SW480 (cell line): ENCODE measurements at places on chromosomes 7 and 10.
A peak's percentile ranks its signal among the peaks of the same experiment; 100 is the strongest.

- DNase-seq, result no peak
These were observed 103.8 kb upstream of the CCNY start for GRCh38 chr10:35232527-35232926.

- DNase-seq, result peak; percentile 48
These were observed 150.9 kb downstream of the UBE2H start for GRCh38 chr7:129801882-129802281.

GRCh38 chr10:70562036-70562755 lies 40.3 kb downstream of the PRF1 start:
- DNase-seq, result no peak

GRCh38 chr7:137454767-137455166 lies 111.2 kb upstream of the PTN start:
- no peak for DNase-seq

DNA sequence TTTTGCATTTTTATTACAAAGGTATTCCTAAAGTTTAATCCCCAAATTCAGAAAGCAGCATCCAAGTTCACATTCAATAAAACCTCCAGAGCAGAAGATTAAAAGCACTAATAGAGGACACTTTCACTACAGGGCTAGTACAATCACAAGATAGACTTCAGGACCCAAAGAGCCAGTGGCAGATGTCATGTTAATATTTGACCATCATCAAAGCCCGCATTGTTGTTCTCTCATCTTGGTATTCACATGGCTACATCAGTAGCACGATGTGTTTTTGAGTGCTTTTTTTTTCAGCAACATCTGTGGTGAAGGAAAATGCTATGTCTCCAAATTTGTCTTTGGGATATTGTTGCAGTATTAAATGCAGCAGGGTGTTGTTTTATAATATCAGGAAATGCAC lies 134.3 kb downstream of the ARL4A start:
- peak; percentile 19 for DNase-seq

- no peak for DNase-seq
These were observed 2.1 kb upstream of the KAT6B start for GRCh38 chr10:74824184-74824899.

DNA sequence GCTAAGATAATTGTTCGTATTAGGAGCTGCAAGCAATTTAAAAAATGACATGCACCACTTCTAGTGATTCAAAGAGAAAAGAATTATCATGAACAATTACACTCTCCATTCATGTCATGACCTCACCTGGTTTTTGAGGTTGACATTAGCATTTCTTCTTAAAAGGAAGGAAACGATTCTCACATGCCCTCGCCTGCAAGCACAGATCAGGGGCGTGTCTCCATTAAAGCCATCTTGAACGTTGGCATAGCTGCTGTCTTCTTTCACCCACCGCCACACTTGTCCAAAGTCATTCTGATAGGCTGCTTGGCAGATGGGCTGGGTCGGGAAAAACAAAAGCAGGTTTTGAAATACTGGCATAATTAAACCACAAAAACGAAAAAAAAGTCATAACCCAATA lies 19.9 kb downstream of the ANKRD22 start:
- DNase-seq, result peak; percentile 2

DNA sequence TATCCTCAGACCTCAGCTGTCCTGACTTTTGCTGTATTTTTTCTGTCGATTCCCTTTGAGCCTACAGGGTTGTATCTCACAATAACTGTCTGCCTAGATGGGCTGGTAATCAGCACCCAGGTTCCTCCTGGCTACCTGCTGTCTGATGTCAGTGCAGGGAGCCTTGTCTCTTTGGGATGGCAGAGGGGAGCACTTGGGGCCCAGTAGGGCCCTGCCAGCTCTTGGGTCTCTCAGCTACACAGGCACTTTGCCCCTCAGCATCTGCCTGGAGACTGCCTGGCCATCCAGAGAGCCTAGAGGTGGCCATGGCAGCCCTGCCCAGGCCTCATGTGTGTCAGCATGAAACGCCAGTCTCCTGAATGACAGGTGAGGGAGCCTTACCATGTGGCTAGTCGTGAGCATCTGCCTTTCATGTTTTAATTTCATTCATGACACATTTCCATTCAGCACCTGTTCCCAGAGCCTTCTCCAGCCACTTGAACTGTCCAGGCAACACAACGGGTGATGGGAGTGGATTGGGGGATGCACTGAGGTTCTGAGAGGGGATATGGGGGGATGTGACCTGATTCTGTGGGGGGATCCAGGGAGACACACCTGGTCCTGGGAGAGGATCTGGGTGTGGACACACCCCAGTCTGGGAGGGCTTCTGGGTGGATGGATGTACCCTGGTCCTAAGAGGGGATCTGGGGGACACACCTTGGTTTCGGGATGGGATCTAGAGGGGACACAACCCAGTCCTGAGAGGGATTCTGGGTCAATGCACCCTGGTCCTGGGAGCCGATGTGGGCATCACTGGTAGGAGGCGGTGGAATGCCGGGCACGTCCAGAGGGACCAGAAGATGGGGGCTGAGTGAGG lies 21.9 kb downstream of the ADCY1 start:
- DNase-seq, result no peak

DNA sequence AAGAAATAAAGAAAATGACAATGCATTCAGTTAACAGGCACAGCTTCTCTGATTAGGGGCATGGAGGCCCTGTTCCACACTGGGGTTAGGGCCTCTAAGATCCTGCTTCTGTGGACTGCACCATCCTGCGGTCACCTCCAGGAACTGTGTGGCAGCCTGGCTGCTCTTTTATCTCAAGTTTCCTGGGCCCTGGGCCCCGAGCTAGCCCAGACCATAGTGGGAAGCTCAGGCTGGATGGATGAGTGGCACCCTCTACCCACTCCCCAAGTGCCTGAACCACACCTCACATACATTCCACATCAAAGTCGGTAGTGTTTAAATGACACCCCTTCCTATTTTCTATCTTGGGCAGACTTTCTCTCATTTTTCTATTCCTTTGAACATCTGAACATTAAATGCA lies 461.5 kb upstream of the MKI67 start:
- DNase-seq, result no peak

DNA sequence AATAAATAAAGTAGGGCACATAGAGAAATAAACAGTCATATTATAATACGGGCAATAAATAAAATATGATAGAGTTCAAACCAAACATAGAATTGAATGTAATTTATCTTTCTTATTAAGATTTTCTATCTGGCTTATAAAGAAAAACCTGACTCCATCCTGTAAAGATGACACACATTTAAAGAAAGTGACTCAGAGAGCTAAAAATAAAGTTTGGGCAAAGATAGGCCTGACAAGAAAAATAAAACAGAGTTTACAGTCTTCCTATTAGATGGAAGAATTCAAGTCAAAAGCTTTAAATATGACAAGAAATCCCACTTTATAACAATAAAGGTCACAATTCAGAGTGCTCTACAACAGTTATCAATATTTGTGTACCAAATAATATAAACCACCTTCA lies 580.6 kb downstream of the PHTF2 start:
- DNase-seq, result no peak

- peak; percentile 86 for DNase-seq
These were observed 426 bp downstream of the SYPL1 start for GRCh38 chr7:106111655-106112117.

DNA sequence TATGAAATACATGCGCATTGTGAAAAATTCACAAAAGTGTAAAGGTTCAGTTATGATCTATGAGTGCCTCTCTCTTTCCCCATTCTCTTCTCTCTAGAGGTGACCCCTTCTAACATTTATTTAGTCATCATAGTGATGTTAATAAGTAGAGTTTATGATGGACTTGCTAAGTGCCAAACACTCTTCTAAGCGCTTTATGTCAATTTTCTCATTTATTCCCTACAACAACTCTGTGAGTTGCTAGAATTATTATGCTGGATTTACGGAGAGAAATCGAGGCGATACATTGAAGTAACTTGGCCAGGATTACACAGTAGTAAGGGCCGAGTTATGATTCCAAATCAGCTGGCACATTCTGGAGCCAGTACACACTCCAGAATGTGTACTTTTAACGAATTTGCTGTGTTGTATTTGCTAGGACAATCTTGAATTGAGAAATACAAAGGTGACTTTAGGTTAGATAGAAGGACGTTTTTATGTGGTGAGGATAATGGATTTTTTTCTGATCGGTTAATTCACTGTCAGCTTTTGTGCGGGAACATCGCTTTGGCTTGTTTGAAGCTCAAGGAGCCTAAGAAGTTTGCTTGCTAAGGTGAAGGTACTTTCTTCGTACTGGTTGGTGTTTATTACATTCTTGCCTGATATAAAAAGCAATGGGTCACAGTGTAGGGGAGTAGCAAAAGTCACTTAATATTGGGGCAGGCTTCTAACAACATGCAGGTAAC lies 1.4 kb downstream of the ATRNL1 start:
- DNase-seq, result no peak

GRCh38 chr7:103524042-103524907 lies 78.3 kb upstream of the SLC26A5 start:
- DNase-seq, result peak; percentile 59

GRCh38 chr7:120442838-120443237 lies 169.9 kb downstream of the KCND2 start:
- DNase-seq, result no peak

- peak; percentile 22 for DNase-seq
These were observed 48.6 kb upstream of the KIF5B start for GRCh38 chr10:32104622-32105509.

DNA sequence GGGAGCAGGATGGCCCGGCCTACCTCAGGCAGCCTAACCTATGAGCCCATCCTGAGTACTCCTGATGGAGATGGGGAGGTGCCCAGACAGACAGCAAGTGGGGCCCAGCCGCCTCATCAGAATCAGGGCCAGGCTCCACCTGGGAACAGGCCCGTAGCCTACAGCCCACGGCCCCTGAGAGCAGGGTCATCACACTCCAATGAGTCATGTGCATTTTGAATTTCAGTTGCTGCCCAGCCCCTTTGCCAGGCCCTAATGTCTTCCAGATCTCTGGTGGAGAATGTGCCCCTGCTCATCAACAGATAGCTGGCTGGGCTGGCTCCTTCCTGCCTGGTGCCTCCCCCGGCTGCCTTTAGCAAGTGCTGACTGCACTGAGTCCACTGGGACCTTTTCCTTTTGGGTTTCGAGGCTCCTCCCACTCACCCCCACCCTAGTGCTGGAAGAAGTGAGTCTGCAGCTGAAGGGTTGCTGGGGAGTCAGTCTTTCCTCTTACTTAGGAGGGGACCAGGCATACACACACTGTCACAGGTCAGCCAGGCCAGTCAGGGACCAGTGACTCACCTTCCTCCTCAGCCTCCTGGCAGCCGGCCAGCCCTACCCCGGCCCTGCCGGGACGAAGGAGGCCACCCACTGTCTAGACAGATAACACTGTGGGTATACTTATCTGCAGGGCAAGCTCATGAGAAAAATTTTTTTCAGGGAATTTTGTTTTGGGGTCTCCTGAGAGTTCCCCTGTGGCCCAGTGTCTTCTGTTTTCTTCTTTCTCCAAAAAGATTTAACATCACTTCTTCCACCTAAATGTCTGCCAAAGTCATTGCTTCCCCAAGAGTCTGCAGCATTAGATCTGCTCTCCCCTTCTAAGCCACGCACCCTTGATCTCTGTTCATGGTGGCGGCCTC lies 9.1 kb upstream of the ASIC3 start:
- DNase-seq, result peak; percentile 85

- no peak for DNase-seq
These were observed 146.8 kb downstream of the HIBADH start for GRCh38 chr7:27515933-27516332.

DNA sequence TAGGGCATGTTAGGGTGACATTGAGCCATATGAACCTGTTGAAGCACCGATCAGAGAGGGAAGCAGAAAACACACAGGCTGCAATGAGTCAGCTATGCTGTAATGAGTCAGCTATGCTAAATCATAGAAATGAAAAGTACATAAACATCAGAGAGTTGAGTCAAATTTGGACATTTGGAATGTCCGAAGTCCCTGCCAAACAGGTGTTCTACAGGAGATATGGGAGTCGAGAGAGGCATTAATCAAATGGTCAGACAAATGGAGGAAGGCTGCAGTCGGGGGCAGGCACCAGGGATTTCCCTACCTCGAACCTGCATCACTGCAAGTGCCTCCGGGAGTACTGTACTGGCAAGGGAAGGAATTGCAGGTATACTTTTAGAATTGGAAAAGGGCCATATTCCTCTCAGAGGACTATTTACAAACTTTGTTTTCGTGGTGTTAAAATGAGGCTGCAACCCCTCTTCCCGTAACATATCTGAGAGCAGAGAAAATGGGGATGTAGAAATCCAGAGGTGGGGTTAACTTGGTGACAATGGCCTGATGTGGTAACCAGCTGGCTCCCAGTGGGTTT lies 8.8 kb upstream of the ZC3HAV1 start:
- DNase-seq, result peak; percentile 47

DNA sequence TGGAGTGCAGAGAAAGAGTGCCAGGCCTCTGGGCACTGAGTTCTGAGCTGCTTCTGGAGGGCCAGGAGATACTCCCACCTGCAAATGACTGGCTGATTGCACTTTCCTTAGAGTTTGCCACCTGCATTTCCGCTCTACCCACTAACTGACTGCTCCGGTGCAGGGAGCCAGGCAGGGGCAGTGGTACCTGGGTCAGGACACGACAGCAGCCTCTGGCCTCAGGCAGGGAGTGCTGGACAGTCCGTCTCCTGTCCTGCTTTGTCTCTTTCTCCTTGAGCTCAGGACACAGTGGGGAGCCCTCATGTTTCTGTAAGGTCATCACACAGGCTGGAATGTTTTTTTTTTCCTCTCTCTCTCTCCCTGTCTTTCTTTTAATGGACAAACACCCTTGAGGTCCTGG lies 252.0 kb downstream of the DPP6 start:
- DNase-seq, result no peak

DNA sequence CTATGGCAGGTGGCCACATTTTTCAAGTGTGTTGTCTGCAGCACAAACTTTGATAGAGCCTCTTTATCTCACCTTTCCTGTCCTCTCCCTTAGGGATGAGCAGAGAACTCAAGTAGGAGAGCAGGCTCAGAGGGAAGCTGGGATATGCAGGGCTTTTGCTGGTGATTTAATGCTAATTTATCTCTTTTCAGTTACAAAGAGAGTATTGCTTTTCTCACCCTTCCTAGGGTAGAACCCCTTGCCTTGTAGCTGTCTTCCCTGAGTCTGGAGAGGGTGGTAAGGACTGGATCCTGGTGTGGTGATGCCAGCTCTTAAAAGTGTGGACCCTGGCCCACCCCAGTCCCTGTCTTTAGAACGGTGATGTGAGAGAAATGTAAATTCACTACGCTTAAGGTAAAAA lies 1061.4 kb downstream of the TYW1 start:
- no peak for DNase-seq

- no peak for DNase-seq
These were observed 3.4 kb downstream of the ADCYAP1R1 start for GRCh38 chr7:31055471-31055870.

DNA sequence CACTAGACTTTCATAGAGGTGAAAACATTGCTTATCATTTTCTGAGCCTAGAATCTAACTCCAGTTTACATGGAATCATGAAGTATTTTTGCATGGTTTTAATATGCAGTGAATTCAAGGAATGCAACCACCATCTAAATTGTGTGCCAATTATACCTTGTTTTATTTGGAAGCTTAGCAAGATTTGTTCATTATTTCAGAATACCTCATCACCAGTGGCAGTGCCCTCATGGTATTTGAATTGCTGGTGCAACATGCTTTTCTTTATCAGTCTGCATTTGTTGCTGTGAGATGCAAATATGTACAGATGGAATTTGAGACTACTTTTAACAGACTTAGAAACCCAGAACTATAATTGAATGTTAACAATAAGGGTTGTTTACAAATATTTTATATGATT lies 18.7 kb upstream of the ZNF800 start:
- DNase-seq, result no peak

GRCh38 chr10:100793055-100793454 lies 47.7 kb downstream of the PAX2 start:
- DNase-seq, result no peak
